NCI-H345 (cell line): ENCODE measurements at places on chromosomes 3 and 15.

DNA sequence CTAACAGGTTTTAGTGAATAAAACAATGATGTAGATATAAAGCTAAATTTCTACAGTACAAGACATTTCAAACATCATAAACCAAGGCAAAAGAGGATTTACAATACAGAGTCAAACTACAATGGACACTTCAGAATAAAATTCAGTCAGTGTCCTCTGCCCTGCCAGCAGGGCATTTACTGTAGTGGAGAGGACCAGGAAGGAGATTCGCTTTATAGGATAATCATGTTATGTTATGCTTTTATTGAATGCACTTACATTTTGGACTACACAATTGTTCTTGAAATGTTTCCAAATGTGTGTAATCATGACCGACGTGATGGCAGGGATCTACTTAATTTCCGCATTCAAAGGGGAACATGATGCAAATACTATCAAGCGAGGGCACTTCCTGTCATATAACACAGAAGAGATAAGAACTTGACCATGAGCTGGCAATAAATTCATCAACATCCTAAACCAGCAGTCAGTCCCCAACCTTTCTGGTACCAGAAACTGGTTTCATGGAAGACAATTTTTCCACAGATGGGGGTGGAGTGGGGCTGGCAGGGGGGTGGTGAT, 925.6 kb downstream of the FHIT start:
- no peak for DNase-seq

GRCh38 chr3:143716731-143717130, 131.5 kb downstream of the SLC9A9 start:
- DNase-seq: no peak

GRCh38 chr3:169138849-169139420, 524.6 kb downstream of the MECOM start:
- DNase-seq: no peak

DNA sequence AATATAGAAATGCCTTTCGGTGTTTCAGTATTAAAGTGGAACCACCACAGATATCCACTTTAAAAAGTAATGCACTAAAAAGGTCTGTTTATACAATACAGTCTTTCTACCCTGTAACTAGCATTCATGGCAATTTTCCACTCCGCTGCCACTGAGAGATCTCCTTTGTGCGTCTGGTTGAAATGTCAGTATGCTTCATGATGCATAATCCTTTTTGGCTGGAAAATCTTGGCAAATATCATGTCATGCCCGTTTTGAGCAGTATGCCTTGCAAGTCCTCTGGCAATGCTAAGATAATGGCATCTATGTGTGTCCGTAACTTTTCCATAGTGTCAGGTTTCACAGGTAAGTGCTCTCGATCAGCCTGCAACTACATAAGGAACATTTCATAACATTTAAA, 30.8 kb upstream of the ARF4 start:
- no peak for DNase-seq

- no peak for DNase-seq
These were observed 47.0 kb downstream of the PSMD6 start for GRCh38 chr3:63976161-63976871.

DNA sequence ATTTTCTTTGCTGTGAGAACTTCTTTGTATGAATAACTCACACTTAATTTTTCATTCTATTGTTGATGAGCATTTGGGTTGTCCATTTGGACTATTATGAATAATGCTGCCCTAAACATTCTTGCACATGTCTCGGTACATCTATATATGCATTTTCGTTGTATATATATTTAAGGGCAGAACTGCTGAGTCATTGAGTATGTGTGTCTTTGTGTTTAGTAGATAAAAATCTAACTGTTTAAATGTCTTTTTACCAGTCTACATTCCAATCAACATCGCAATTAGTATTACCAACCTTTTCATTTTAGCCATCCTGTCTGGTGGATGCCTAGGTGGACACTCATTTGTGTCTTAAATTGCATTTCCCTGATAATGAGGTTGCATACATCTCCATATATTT, 144.4 kb downstream of the UACA start:
- no peak for DNase-seq

DNA sequence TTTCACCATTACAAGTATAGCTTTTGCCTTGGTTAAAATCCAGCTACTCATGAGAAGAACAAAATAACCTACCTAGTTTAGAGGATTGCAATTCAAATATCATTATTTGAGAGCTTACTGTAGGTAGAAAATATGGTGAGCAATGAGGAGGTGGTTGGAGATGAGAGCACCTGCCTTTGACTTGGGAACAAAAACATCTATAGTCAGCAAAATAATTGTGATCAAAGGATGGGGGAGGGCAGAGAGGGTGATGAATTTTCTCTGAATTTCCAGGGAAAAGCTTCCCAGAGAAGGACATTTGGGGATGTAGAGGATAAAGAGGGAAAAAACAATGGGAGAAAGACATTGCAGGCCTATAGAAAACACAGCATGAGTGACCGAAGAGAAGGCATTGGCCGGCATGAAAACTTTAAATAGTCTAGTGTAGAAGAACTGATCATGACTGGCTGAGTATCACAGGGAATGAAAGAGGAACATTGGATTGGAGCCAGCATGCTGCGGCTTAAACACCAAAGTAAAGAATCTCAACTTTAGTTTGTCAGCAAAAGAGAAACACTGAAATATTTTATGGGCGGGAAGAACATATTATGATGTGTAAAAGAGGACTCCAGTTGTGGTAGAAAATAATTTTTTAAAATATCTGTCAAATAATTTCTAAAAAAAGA, 581.3 kb downstream of the UNC13C start:
- no peak for DNase-seq

DNA sequence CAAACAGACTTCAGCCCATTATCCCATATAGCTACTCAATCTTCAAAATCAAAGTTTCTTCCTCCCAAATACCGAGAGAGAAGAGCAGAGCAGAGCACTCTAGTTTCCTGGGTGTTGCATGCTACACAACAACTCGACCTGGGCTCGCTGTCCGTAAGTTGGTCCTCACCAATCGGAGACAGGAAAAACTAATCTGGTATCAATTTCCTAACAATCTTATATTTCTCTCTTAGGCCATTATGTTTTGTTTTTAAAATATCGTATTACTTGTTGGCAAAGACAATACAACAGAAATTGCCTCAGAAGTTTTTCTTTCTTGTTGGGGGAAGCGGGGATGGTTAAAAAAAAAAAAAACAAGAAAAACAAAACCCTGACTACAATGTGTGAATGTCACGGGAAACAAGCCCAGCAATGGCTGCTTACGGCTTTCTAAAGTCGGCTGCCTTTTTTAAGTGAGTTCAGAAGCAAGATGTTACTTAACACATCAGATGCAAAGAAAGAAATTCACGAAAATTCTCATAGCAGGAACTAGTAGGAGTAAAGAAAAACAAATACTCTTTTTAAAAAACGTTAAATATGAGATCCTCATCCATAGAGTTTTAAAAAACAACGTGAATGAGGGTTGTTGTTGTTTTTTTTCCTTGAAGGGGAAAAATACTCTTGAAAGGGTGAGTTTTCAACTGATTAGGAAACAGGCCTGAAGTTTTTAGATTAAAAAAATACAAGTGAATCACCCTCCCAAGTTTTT, 1.9 kb downstream of the VGLL4 start:
- no peak for DNase-seq
